ENCODE measurements at places on chromosomes 4 and X. TPM values are rescaled to one million over a fixed set of nuclear protein-coding genes. Genes with fewer than 3 reads are reported as not detected.

Gene GRID2
- total RNA-seq: not detected

Gene ATOH1
- total RNA-seq: not detected

Gene EDA
- 5.4 TPM for total RNA-seq

Gene IL13RA2
- total RNA-seq: not detected

Gene ARL9
- not detected for total RNA-seq

Gene RAI2
- total RNA-seq: not detected

Gene PLK4
- 43.8 TPM for total RNA-seq

Gene UGT2B11
- not detected for total RNA-seq

Gene CXCR3
- 85.7 TPM for total RNA-seq

Gene FAM9B
- not detected for total RNA-seq

Gene EIF4E
- total RNA-seq: 88.5 TPM

Gene PAGE5
- not detected for total RNA-seq

Gene FRMD7
- total RNA-seq: not detected

Gene LIMCH1
- total RNA-seq: not detected

Gene TTC29
- total RNA-seq: not detected

Gene HSFX1
- total RNA-seq: 1.1 TPM

Gene ETDA
- total RNA-seq: not detected

Gene RAB40AL
- 0.23 TPM for total RNA-seq

Gene LDB2
- not detected for total RNA-seq

Gene GPRASP1
- total RNA-seq: 1.6 TPM

Gene NXF3
- total RNA-seq: not detected

Gene RTL5
- 0.13 TPM for total RNA-seq

Gene TEX13D
- total RNA-seq: not detected

Gene BANK1
- total RNA-seq: 0.68 TPM

Gene SPANXA2
- not detected for total RNA-seq

Gene SHISA3
- total RNA-seq: 0.60 TPM

Gene PPP2R3B
- 26.1 TPM for total RNA-seq

Gene PDHA1
- total RNA-seq: 134 TPM

Gene FAM200B
- 15.8 TPM for total RNA-seq

Gene AREG
- 0.25 TPM for total RNA-seq

Gene SMR3B
- total RNA-seq: not detected

Gene MAGEB2
- not detected for total RNA-seq

Gene GUCY1A1
- total RNA-seq: not detected

Gene CENPVL2
- total RNA-seq: not detected

Gene NEXMIF
- 0.28 TPM for total RNA-seq

Gene JADE1
- 29.6 TPM for total RNA-seq

Gene UGT2B7
- not detected for total RNA-seq

Gene ZCCHC12
- total RNA-seq: not detected
